MCF 10A (cell line): ENCODE measurements at places on chromosomes 5 and 9.

- peaks cover 60% of the 10 kb centered on the region for H3K36me3 ChIP-seq
- H3K4me1 ChIP-seq = peaks cover 22% of the 10 kb centered on the region
- no peak overlapping the region for H3K4me3 ChIP-seq
- no peak overlapping the region for H3K27ac ChIP-seq
- DNase-seq = no peak
Observed at GRCh38 chr9:136216541-136217244, 11.8 kb upstream of the LHX3 start.

- no peak overlapping the region for H3K27ac ChIP-seq
- no peaks in the 10 kb centered on the region for H3K36me3 ChIP-seq
- DNase-seq = no peak
- no peaks in the 10 kb centered on the region for H3K4me1 ChIP-seq
- H3K27me3 ChIP-seq = no peaks in the 10 kb centered on the region
Observed at GRCh38 chr9:109164042-109164441, 3.0 kb downstream of the FRRS1L start.

- no peaks in the 10 kb centered on the region for H3K4me1 ChIP-seq
- no peaks in the 10 kb centered on the region for H3K27me3 ChIP-seq
Observed at GRCh38 chr9:94269264-94269663, 10.2 kb downstream of the ZNF169 start.

DNA sequence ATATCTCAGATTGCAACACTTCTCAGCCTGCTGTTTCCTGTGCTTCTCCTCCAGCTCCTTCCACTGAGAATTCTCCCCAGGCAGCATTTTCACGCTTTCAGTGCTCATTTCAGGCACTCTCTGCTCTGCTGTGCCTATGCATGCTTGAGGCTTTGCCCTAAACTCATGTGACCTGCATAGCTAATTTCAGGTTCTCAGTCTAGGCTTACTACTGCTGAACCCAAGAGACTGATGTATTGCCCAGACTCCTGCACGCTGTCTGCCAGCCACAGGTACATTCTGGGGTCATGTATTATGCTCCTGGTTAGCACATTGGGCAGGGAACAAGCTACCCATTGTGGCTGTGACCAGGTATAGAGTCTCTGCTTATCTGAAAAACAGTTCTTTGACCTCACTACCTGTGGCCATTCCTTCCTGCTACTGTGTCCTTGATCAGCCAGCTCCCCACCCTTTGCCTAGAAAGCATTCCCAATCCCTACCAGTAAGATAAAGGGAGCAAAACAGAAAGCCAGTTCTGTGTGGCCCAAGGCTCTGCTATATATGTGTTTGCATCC lies 34.7 kb downstream of the PIP5K1B start:
- no peaks in the 10 kb centered on the region for H3K36me3 ChIP-seq
- no peak for DNase-seq
- no peak overlapping the region for H3K27ac ChIP-seq
- no peaks in the 10 kb centered on the region for H3K4me1 ChIP-seq
- no peak overlapping the region for H3K4me3 ChIP-seq
- peaks cover 37% of the 10 kb centered on the region for H3K27me3 ChIP-seq

GRCh38 chr9:16668734-16669295 lies 201.7 kb downstream of the BNC2 start:
- no peaks in the 10 kb centered on the region for H3K4me1 ChIP-seq
- H3K4me3 ChIP-seq = no peak overlapping the region
- no peaks in the 10 kb centered on the region for H3K36me3 ChIP-seq

GRCh38 chr9:38440516-38440915 lies 16.3 kb upstream of the IGFBPL1 start:
- no peak overlapping the region for H3K27ac ChIP-seq
- no peaks in the 10 kb centered on the region for H3K27me3 ChIP-seq
- DNase-seq = no peak

DNA sequence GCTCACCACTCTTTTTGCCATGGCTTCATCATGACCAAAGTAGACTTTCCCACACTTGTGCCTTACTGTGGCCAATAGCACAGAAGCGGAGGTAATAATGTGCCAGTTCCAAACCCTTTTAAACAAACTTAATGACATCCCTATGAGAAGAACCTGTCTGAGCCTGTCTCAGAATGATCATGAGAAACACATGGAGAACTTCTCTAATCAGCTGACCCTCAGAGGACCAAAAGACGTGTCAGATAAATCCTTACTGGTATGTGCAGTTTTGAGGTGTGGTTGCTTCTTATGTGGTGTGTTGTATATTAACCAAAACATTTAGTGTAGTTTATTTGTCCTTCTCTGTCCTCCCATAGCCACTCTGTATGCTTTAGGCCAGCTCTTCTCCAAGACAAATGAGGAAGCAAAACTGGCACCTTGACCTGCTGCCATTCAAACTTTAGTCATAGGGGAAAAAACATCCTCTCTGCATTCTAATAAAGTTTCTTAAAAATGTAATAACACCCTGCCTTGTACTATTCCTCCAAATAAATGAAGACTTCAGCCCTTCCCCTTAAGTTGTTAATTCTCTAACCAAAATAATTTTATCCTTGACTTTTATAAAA lies 168.9 kb downstream of the MUSK start:
- no peak overlapping the region for H3K27ac ChIP-seq
- H3K27me3 ChIP-seq = no peaks in the 10 kb centered on the region
- no peak overlapping the region for H3K4me3 ChIP-seq
- no peak for DNase-seq
- peaks cover 16% of the 10 kb centered on the region for H3K4me1 ChIP-seq

- peak; percentile 41 for DNase-seq
- no peak overlapping the region for H3K27ac ChIP-seq
- no peak overlapping the region for H3K4me3 ChIP-seq
- H3K4me1 ChIP-seq = no peaks in the 10 kb centered on the region
- no peaks in the 10 kb centered on the region for H3K27me3 ChIP-seq
- no peaks in the 10 kb centered on the region for H3K36me3 ChIP-seq
Observed at GRCh38 chr9:5441043-5441442, 3.3 kb upstream of the PLGRKT start.

DNA sequence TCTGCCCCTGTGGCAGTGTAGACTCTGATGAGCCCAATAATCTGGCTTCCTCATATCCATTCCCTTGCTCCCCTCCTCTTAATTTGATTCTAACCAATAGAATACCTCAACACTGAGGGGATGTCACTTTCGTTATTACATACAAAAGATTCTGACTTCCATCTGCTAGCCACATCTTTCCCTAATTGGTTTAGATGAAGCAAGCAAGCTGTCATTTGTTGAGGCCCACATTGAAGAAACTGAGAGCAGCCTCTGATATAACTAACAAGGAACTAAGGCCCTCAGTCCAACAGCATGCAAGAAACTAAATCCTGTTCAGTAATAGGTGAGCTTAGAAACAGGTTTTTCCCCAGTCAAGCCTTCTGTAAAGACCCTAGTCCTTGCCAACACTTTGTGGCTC lies 5.8 kb downstream of the ADAMTS6 start:
- DNase-seq = no peak
- no peaks in the 10 kb centered on the region for H3K36me3 ChIP-seq
- H3K4me3 ChIP-seq = no peak overlapping the region
- peaks cover 14% of the 10 kb centered on the region for H3K4me1 ChIP-seq
- H3K27me3 ChIP-seq = no peaks in the 10 kb centered on the region
- H3K27ac ChIP-seq = peak overlapping the region; percentile 46

DNA sequence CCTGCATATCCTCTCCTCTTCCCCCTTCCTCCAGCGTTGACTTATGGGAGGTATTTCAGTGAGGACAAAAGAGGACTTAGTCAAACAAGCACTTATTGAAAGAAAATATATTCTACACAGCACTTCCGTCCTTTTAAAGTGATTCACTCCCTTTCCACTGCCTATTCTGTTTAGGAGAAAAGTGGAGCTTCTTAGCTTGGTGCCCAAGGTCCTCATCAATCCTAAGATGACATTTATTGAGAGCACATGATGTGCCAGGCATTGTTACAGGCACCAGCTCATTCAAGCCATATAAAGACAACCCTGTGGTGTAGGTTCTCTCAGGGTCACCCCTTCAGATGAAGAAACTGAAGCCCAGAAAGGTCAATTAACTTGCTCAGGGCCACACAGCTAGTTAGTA lies 95.9 kb downstream of the KCNIP1 start:
- no peak overlapping the region for H3K27ac ChIP-seq
- H3K27me3 ChIP-seq = peaks cover 31% of the 10 kb centered on the region
- no peak for DNase-seq
- H3K36me3 ChIP-seq = no peaks in the 10 kb centered on the region
- H3K4me1 ChIP-seq = peaks cover 22% of the 10 kb centered on the region

GRCh38 chr5:140310434-140310833 lies 7.5 kb upstream of the PFDN1 start:
- H3K4me3 ChIP-seq = no peak overlapping the region
- H3K27me3 ChIP-seq = no peaks in the 10 kb centered on the region
- no peak for DNase-seq
- peaks cover 22% of the 10 kb centered on the region for H3K4me1 ChIP-seq
- H3K36me3 ChIP-seq = no peaks in the 10 kb centered on the region
- no peak overlapping the region for H3K27ac ChIP-seq

- peak; percentile 36 for DNase-seq
- no peaks in the 10 kb centered on the region for H3K27me3 ChIP-seq
- H3K4me3 ChIP-seq = no peak overlapping the region
Observed at GRCh38 chr9:73148447-73148937, 3.2 kb upstream of the ANXA1 start.

DNA sequence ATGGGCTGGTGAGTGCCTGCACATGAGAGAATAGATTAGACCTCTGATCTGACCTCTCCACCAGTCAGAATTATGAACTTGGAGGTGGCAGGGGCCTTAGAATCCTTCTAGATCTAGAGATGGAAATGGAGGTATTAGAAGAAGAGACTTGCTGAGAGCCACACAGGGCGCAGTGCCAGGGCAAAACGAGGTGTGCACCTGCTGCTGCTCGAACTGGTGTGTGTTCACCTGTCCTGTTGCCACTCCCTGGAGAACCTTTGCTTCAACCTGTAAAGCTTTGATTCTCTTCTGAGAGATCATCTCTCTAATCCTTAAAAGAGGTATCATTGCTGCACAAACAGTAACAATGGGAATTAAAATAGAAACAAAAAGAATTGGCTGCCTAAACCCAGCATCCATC lies 24.9 kb downstream of the FRMPD1 start:
- peaks cover 69% of the 10 kb centered on the region for H3K27me3 ChIP-seq
- no peak overlapping the region for H3K4me3 ChIP-seq
- no peak overlapping the region for H3K27ac ChIP-seq

GRCh38 chr5:157312492-157312891 lies 46.6 kb downstream of the CYFIP2 start:
- DNase-seq = peak; percentile 67
- H3K27me3 ChIP-seq = no peaks in the 10 kb centered on the region
- H3K27ac ChIP-seq = no peak overlapping the region
- no peak overlapping the region for H3K4me3 ChIP-seq
- peaks cover 7% of the 10 kb centered on the region for H3K36me3 ChIP-seq

DNA sequence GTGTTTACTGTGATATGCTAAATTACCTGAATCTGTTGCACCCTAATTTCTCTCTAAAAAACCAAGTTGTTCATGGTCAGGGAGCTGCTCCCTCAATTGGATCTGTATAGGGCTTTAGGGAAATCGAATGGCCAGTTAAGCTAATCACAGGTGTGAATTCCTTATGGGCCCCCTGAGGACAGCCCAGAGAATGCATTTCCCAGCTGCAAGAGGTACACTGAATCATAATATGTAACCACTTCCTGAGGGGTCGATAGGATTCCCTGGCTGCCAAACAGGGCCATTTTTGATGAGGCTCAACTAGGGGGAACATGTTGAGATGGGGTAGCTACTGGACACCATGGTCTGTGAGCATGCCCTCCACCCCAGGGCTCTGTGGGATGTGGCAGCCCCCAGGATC lies 478.6 kb downstream of the CCDC171 start:
- DNase-seq = no peak
- H3K27me3 ChIP-seq = no peaks in the 10 kb centered on the region
- no peaks in the 10 kb centered on the region for H3K36me3 ChIP-seq
- H3K4me1 ChIP-seq = peaks cover 35% of the 10 kb centered on the region
- no peak overlapping the region for H3K27ac ChIP-seq

- peaks cover 9% of the 10 kb centered on the region for H3K4me1 ChIP-seq
- H3K27me3 ChIP-seq = peaks cover 13% of the 10 kb centered on the region
- no peak overlapping the region for H3K27ac ChIP-seq
- no peaks in the 10 kb centered on the region for H3K36me3 ChIP-seq
- no peak overlapping the region for H3K4me3 ChIP-seq
- no peak for DNase-seq
Observed at GRCh38 chr5:171312129-171312974, 3.3 kb downstream of the TLX3 start.

DNA sequence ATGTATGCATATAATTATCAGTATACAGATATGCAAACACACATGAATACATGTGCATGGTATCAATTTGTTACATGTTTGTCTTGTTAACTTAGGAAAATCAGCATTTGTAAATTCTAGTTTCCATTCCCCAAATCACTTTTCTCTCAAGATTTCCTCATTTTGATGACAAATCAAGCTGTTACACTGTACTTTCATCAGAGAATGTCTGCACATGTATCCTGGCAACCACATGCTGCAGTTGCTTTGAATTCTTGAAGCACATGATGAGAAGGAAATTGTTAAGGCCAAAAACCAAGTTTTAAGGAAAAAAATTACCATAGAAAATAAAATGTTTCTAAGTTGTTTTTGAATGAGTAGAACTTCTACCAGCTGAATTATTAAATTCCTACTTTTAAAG lies 1834.5 kb downstream of the EFNA5 start:
- no peaks in the 10 kb centered on the region for H3K36me3 ChIP-seq
- H3K27me3 ChIP-seq = no peaks in the 10 kb centered on the region
- no peak overlapping the region for H3K27ac ChIP-seq
- DNase-seq = no peak

DNA sequence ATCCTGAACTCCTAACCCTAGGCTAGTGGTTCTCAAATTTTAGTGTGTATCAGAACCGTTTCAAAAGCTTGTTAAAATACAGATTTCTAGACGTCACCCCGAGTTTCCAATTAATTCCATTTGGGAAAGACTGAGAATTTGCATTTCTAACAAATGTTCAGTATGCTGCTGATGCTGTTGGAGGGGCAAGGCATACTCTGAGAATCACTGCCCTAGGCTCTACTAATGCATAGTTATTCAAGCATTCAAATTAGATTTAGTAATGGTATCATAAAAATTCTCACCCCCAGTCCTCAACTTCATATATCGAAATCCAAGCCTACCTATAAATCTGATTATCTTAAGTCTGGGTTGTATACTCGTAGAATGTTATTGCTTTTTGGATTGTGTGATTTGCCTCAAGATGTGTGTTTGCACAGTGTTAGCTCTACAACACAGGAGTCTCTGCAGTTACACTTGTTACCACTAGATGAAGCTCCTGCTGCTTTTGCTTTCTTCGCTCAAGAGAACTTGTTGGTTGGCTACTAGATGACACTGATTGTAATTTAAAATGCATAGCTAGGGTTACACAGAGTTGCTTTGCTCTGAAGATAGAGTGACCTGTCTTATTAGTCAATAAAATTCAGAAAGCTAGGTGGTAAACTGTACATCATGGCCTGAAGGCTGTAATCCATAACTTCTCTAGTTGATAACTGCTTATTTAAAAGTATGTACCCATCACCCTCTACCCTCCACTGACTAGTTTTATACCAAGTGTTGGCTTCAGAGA lies 7.5 kb upstream of the ERAP2 start:
- DNase-seq = peak; percentile 69
- H3K27me3 ChIP-seq = no peaks in the 10 kb centered on the region
- H3K36me3 ChIP-seq = no peaks in the 10 kb centered on the region
- no peak overlapping the region for H3K27ac ChIP-seq
- H3K4me1 ChIP-seq = peaks cover 6% of the 10 kb centered on the region
